ENCODE measurements at places on chromosomes 1 and 21. TPM values are rescaled to one million over a fixed set of nuclear protein-coding genes. Genes with fewer than 3 reads are reported as not detected.

- ATAC-seq: no peak
Measured at GRCh38 chr1:37047542-37047941, 13.2 kb upstream of the GRIK3 start.

DNA sequence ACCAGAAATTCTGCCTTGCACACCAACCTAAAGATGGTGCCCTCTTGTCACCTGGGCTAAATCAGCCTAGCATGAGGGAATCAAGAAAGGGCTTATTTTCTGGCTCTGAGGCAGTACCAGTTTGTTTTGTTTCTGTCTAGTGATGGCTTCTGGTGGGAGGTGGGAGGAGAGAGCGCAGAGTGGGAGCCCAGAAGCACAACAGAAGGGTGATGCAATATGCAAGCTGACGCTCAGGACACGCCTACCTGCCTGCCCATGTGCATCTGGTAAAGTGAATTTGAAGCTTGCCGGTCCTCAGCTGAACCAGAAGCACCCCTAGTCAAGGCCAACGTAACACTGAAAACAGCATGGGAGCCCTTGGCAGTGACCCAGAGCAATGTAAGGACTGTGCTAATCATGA lies 138.4 kb upstream of the TIAM1 start:
- ATAC-seq: no peak

GRCh38 chr1:150010393-150011115 lies at the start of gene OTUD7B:
OTUD7B (minus strand) TSS chr1:150010726; CDS start chr1:149977510, 33,216 bp downstream.
- ATAC-seq: peak; percentile 69

DNA sequence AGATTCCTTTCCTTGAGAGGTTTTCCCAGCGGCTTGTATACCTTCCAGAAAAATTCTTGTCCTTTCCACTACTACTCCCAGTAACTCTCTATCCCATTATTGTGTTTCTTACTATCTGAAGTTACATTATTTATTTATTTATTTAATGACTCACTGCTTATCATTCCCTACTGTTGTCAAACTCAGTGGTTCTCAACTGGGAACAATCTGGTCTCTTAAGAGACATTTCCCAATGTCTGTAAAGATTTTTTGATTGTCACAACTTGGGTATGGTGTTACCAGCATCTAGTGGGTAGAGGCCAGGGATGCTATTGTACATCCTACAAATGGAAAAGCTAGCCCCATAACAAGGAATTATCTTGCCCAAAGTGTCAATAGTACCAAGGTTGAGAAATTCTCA lies 771.5 kb upstream of the ADGRL2 start:
- ATAC-seq: no peak

DNA sequence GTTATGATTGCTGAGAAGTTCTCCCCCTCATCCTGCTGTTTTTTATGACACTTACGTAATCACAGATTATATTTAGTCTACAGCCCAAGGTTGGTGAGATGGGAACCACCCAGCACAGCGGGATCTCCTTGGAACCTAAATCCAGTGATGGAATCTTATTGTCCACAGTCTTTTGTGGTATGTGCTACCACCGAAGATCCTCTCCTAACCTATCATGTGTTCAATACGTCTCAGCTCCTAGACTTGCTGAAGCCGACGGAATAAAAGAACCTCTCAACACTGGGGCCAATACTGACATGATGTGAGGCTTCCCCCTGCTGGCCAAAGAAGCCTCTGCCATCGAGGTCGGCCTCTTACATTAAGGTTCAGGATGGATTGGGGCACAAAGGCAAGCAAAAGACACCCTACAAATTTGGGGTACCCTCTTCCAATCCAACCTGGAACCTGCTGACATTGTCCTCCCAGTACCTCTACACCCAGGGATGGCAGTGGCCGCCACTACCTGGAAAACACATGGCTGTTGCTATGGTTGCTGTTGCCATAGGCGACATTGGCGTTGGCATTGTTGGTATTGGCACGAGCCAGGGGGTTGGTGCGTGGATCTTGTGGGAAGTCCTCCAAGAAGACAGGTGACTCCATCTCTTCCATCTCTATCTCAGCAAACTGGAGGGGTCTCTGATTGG lies 19.4 kb upstream of the KIF21B start:
- peak; percentile 89 for ATAC-seq

DNA sequence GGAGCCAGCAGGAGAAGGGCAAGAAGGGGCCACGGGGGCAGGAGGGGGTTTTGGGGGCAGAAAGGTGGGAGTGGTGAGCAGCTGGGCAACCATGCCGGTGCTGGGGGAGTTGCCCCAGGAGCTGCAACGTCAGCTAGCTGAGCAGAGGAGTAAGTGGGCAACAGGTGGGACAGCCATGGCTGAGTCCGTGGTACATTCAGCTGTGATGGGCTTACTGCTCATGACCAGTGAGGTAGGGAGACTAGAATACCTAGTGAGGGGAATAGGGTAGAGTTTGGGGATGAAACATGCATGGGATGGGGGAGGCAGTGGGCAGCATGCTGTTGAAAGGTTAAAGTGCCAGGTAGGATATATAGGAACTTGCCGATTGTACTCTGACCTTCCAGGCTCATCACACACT lies 2.4 kb downstream of the USP21 start:
- no peak for ATAC-seq

DNA sequence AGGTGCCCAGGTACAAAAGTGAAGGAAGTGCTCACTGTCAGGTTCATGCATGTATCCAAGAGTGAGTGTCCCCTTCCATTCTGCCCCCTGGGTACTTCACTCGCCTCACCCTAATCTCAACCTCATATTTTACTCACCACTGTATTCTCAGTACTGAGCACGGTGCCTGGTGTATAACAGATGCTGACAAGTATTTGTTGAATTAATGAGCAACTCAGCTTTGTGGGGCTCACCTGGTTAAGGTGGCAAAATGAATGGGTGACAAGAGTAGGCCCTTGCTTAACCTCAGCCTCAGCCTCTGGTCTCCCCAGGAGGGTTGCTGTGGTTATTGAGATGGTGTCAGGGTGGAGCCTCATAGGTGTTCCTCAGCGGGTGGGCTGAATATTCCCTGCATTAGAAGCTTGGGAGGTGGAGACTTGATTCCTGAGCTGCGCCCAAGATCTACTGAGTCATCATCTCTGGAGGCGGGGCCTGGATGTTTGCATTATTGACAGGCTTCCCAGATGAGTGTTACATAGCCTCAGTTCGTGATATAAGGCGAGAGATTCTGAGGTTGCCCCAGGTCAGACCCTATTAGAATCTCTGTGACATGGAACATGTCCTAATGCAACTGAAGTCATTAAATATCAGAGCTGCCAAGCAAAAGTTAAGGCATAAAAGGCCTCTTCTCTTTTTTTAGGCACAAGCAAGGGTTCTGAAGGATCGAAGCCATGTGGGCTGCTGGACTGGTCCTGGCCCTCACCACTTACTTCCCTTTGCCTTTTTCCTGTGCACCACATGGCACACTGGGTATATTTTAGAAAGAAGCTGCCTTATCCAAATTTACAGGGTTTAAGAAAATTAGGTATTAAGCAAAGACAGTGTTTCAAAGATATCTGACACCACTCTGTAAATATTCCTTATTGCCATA lies 39.2 kb downstream of the SYT6 start:
- ATAC-seq: no peak

DNA sequence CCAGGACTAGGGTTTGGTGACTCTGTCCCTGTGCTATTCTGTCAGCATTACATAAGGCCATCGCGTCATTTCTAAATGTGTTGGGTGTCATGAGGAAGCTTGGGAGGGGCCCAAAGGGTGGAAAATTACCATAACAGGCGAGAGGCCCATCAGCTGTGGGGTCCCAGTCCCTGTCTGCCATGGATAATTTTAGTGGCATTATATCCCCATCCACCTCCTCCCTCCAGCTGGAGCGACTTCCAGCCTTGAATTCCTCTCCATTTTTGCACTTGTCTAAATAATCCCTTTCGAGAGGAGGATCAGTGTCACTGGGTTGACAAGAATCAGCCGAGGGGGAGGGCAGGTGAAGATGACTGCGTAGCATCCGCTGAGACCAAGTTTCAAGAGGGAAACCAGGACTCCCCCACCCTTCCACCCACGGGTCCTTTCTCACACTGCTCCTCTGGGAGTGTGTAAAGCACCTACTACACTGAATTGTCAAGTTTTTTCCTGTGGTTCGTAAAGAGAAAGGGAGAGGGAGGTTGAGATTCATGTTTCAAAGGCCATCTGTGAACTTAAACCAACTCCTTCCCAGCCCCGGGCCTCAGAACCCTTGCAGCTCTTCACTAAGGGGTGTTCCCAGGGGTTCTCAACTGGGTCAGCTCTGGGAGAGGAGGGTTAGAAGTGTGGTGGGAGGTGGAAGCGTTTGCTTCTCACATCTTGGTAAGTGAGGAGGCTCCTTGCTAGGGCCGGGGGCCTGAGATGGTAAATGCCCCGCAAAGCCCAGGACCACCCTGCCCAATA lies 29.2 kb downstream of the VASH2 start:
- peak; percentile 87 for ATAC-seq

GRCh38 chr1:73452522-73452921 lies 745.5 kb downstream of the LRRIQ3 start:
- no peak for ATAC-seq

- ATAC-seq: no peak
Measured at GRCh38 chr1:78073441-78073840, 27.7 kb downstream of the GIPC2 start.

DNA sequence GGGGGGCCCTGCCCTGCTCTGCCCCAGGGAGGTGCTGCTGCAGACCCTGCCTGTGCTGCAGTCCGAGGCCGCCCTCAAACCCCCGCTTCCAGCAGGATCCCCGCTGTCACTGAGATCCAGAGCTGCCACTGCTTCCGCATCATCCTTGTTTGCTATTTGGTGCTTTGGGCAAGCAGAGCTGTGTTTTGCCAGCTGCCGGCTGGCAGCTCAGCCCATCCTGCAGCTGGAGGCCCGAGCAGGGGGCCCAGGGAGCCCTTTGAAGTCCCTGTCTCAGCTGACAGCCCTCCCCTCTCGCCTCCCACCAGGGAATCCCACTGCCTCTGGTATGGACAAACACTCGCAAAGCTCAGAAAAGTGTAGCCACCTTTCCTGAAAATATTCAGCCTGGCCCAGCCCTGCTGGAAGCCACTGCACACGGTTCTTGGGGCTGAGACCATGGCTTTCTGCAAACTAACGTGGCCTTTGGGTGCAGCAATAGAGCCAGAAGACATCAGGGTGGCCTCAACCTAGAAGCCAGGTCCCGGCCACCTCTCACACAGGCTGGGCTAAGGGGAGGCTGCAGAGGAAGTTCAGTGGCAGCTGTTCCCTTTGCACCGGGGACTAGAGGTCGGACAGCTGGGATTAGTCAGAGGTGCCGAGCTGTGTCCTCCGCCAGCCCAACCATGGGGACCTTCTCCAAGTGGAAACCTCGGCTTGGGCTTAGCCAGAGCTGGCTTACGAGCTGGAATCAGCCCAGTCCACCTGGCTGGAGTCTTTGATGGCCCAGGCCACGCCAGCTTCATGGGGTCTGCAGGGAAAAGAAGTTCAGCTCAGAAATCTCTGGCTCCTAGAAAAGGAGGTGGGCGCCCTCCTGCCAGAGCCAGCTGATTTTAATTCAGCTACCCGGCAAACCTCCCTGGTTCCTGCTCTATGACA lies 107.1 kb downstream of the SPSB1 start:
- ATAC-seq: no peak

GRCh38 chr1:27006683-27007082 lies 6.0 kb downstream of the TENT5B start:
- no peak for ATAC-seq

GRCh38 chr1:225597926-225598575 lies 54.9 kb downstream of the ENAH start:
- ATAC-seq: no peak

GRCh38 chr1:66343569-66344325 lies 190.2 kb upstream of the SGIP1 start:
- ATAC-seq: no peak

GRCh38 chr1:107451715-107452114 lies 310.9 kb downstream of the NTNG1 start:
- no peak for ATAC-seq

DNA sequence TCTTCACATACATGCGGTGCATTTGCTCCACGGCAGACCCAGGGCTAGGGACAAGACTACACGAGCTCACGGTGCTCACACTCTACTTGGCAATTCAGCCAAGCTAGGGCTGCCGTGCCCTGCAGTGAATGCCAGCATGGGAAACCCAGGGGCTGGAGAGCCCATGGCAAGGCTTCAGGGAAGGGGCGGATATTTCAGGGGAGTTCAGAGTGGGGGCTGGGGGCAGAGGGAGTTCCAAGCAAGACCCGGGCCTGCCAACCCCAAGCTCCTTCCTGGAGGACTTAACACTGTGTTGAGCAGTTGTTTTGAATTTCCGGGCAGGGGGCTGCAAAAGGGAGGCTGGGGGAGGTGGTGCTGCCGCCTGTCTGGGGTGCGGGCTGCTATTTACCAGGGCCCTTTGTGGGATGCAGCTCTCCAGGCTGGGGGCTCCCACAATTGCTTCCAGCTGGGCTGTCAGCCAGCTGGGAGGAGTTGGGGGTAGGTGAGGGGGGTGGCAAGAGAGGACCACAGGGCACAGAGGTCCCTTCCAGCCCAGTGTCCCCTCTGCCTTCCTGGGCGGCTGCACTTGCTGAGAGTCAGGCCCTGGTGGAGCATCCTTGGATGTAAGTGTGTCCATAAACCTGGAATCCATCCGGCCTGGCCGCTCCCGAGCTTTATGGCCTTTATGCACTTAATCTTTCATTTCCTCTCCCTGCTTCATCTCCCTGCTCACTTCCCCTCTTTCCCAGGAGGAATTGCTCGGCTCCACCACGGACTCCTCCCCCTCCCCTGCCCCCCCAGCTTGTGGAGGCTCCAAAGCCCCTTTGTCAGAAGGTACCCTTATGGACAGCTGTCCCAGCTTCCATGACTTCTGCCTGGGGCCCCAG lies 55.8 kb upstream of the SSBP3 start:
- ATAC-seq: no peak

DNA sequence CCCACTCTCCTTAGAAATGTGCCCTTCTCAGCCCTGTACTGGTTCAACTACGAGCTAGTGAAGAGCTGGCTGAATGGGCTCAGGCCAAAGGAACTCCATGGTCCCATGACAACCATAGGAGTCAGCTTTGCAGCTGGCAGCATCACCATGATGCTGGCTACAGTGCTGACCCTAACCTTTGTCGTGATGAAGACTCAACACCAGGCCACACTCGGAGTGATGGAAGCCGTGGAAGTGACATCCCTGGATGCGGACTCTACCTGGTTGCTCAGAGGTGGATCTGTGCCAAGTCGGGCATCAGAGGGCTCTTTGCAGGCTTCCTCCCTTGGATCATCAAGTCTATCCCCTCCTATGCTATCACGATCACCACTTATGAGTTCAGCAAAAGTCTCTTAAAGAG lies 11.6 kb downstream of the KDM5B start:
- no peak for ATAC-seq

GRCh38 chr1:31529999-31530684 lies 46.2 kb upstream of the TINAGL1 start:
- ATAC-seq: no peak

GRCh38 chr21:32920474-32920873 lies 105.3 kb upstream of the OLIG2 start:
- ATAC-seq: no peak

- ATAC-seq: no peak
Measured at GRCh38 chr21:26943921-26944320, 23.0 kb downstream of the ADAMTS5 start.

DNM3 gene
- 3.0 TPM for total RNA-seq

AMY1C gene
- not detected for total RNA-seq

HSPA6 gene
- total RNA-seq: 0.41 TPM

AKR7A2 gene
- 37.1 TPM for total RNA-seq

TEX38 gene
- total RNA-seq: not detected

KCNA2 gene
- total RNA-seq: 1.6 TPM

FUCA1 gene
- 5.2 TPM for total RNA-seq

All from activated T-helper 17 cell treated with anti-CD3 and anti-CD28 coated beads, Interleukin-2, amount 50 U/mL, for 72 hours (primary cell).